ENCODE measurements at places on chromosomes 7 and 10.
A peak's percentile ranks its signal among the peaks of the same experiment; 100 is the strongest.

- peak; percentile 45 for DNase-seq
Measured at GRCh38 chr7:47179812-47180515, 401.9 kb downstream of the TNS3 start.

GRCh38 chr7:27586825-27587224 is 75.9 kb downstream of the HIBADH start:
- DNase-seq = peak; percentile 52

DNA sequence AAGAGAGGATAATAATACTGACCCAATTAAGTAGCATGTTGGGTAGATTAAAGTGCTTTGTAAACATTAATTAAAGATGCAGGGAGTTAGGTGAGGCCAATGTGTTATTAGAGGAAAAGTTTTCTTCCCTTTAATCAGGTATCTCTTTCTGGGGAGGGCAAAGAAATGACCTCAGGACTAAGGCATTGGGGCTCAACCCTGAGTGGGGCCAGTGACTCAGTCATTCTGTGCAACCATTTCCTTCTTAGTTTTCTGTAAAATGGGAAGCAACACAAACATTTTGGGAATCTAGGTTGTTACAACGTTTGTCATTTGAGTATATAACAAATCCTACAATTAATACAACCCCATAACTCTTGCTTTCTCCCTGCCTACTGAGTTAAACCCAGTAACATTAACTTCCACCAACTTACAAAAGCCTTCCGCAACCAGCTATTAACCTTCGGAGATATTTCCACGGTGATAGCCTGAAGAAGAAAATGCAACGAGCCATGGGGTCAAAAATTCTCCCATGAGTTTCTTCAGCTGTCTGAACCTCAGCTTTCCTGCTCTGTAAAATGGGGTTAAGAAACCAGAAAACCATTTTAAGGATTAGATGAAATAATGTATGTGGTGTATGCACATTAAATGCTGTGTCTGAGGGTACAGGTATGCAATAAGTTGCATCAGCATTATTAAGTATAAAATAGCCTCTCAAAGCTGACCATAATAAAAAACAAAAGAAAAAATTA is 965 bp upstream of the PROSER2 start:
- no peak for DNase-seq

DNA sequence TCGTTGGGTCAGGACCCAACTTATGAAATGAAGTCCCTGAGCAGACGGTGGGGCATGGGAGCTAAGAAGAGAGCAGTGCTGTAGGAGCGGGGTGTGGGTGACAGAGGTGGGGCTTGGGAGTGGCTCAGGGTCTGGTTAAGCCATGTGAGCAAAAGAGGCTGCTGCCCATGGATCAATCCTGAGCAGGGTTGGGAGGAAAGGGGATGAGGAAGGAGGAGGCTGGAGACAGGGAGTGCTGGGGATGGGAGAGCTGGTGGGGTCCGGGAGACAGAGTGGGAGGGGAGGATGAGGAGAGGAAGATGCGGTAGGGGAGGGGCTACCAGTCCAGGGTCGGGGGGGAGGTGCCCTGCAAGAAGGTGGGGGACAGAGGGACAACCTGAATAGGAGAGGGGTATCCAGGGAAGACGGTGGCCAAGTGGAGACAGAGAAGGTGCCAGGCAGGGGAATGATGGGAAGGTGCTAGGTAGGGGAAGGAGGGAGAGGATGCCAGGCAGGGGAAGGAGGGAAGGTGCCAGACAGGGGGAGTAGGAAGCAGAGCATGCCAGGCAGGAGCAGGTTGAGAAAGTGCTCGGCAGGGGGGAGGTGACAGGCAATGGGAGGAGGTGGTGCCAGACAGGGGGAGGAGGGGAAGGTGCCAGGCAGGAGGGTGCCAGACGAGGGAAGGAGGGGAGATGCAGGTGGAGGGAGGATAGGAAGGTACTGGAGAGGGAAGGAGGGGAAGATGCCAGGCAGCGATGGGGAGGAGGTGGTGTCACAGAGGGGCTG is 27.5 kb upstream of the SMARCD3 start:
- no peak for DNase-seq

DNA sequence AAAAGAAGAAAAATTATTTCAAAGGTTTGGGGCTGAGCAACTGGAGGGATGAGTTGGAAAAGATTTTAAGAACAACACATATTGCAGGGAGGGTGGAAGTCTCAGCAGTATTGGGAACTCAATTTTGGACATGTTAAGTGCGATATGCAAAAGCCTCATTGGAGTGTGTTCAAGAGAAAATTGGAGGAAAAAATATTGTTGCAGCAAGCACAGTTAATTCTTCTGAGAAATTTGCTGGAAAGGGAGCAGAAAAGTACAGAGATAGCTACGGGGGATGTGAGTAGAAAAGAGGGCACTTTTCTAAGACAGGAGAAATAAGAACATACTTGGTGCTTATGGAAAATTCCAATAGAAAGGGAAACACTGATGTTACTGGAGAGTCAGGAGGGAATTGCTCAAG is 59.8 kb upstream of the MAGI2 start:
- DNase-seq = no peak

GRCh38 chr7:133576612-133577168 is 323.8 kb downstream of the EXOC4 start:
- no peak for DNase-seq

- peak; percentile 49 for DNase-seq
Measured at GRCh38 chr10:117541909-117542705, 439 bp upstream of the EMX2 start.

DNA sequence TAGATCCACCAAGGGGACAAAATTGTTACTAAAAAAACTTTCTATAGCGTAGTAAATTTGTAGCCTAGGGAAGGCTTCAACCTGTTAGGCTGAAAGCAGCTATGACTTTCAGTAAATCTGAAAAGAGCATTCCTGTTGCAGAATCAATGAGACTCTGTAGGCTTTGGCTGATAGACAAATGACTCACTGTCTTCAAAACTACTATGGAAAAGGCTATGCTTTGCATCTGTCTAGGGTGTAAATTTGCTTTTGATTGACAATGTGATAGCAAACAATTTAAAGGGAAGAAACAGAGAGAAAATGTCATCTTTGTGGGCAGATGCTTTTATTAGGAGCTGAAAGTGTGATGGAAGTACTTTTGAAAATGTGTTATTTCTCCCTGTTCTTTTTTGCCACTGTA is 60.6 kb downstream of the ARL5B start:
- no peak for DNase-seq

DNA sequence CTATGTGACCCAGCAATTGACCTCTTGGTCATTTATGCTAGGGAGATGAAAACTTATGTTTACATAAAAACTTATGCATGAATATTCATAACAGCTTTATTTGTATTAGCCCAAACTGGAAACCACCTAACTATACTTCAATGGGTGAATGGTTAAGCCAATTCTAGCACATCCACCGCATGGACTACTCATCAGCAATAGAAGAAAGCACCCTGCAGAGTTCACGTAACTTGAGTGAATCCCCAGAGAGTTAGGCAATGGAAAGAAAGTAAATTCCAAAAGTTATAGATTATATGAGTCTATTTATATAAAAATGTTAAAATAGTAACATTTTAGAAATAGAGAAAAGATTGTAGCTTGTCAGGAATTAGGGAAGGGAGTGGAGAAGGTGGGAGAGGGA is 60.2 kb upstream of the NRG3 start:
- no peak for DNase-seq

GRCh38 chr10:120971671-120972070 is 120.5 kb downstream of the WDR11 start:
- no peak for DNase-seq

DNA sequence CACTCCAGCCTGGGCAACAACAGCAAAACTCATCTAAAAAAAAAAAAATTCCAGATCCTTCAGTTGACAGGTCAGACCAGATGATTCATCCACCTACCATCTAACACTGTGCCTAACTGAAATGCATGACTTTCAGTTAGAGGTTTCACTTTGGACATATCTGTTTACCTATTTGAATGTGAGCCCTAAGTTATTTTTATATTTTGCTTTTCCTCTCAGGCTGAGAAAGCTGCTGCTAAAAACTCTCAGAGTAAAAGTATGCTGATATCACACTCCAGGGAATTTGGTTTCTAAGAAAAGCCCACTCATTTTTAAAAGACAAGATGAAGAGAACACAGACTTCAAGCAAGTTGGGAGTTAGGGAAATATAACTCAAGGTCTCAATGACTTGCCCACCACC is 126.0 kb downstream of the SGMS1 start:
- DNase-seq = no peak

DNA sequence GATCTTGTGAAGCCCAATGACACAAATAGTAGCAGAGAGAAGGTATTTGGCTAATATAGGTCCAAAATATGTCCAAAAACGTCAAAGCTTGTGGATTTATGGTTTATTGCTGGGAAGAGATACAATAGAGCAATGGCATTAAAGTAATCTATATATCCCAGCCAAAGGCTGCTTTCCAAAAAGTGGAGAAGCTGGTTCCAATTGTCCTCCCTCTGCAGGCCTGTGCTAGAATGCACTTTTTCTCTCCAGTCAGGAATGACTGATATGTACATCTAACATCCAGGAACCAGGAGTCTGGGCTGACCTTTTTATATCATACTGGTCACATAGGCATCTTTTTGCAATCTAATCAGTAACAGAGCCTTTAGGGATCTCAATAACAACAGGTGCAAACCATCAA is 167.1 kb upstream of the FAM3C start:
- no peak for DNase-seq

DNA sequence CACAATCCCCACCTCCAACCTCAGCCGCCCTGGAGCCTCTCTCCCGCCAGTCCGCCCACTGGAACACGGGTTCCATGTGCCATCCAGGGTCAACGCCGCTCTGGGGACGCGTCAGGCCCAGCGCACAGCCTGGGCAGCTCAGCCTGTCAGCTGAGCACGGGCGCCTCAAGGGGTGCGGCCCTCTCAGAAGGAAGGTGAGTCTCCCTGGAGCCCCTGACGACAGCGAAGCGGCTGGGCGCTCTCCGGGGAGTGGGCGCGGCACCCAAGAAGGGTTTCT is 1.2 kb upstream of the SLC18A3 start:
- DNase-seq = no peak

- no peak for DNase-seq
Measured at GRCh38 chr7:113731571-113731970, 187.2 kb downstream of the PPP1R3A start.

GRCh38 chr10:115660391-115660790 is 567.2 kb downstream of the ATRNL1 start:
- DNase-seq = no peak

DNA sequence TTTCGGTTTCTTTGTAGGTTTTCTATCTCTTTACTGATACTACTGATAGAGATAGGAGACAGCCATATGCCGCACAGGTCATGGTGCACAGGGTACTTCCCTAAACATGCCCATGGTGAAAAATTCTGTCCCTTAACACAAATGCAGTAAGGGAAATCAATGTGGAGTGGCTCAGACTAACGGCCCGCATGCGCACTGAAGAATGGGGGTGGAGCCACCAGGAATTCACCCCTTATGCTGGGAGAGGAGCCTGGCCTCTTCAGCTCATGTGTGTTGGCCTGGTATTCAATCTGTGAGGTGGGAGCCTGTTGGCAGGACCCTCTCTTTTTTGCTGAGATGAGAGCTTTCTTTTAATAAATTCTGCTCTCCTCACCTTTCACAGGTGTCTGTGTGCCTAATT is 8.4 kb upstream of the URGCP start:
- DNase-seq = no peak

- no peak for DNase-seq
Measured at GRCh38 chr10:122567056-122567660, 6.6 kb downstream of the DMBT1 start.

DNA sequence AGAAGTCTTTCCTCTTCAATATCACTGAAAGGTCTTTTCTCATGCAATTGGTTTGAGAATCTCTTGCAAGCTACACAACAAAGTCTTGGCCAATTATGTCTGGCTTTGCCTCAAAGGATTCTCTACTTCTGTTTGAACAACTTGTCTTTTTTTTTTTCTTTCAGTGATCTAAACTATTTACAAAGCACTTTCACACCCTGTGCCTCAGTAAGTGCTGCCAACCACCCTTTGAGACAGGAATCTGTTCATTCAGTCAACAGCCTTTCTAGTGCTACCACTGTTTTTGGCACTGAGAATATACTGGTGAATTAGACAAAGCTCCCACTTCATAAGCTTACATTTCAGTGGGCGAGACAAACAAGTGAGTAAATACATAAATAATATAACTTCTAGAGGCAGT is 26.9 kb upstream of the SDK1 start:
- DNase-seq = no peak

DNA sequence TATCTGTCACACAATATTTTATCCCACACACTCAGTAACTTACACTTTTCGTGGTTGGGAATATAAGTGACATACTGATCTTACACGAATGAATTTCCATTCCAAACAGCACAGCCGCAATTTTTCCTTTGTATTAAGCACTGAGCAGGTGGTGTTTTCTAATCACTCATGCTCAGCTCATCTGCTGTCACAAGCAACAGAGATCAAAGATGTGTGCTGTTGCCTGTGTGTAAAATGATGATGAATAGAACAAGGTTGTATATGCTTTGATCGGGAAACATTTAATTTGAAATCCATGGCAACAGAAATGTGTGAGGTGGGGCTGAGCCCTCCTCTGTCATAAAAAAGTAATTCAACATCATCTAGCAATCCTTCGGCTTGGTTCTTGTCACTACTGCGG is 927.7 kb upstream of the MBL2 start:
- no peak for DNase-seq

DNA sequence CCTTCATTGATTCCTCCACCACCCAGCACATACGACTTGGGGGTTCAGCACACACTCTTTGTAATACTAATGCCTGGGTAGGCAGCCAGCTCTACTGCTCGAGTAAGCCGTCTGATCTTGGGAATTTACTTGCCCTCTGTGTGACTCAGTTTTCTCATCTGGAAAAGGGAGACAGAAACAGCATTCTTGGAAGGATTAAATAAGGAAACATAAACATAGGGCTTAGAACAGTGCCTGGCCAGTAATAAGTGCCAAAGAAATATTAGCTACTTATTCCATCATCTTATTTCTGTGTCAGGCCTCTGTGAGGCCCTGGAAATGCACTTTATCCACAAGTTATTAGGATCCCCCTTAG is 130.1 kb downstream of the TNS3 start:
- DNase-seq = no peak

DNA sequence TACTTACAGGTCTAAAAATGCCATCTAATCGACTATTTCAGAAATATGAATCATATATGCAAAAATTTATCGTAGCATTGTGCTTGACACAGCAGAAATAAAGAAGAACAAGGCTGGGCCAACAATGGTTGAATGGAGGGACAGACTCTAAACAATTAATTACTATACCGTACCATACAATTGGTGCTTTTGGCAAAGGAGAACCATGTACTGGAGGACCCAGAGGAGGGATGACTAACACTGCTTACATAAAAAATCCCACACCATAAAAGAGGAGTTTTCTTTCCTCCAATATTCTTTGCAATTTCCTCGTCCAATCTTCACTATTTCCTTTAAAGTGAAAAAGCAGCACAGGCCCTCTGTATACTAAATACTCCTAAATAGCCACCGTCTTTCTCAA is 94.1 kb downstream of the SGMS1 start:
- DNase-seq = no peak

DNA sequence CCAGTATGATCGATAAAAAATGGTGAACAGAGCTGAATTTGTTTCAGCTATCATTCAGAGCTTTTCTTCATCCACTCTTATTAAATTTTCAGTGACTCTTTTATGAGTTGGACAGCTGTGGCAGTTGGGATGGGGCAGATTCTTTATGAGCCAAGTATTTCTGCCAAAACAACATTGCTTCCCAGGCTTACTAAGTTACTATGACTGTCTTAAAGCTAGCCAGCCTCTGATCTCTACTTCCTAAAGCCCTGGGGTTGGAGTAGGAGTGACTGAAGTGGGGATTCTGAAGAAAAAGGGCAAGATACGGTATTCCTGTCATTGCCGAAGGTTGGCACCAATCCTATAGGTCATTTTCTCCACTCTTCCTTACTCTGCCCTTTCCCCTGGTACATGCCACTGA is 12.7 kb downstream of the RPP30 start:
- no peak for DNase-seq

GRCh38 chr10:67802767-67803538 is 35.0 kb downstream of the DNAJC12 start:
- no peak for DNase-seq

Data from globus pallidus (tissue), 1 donor.